GDM1 (cell line): ENCODE measurements at places on chromosomes 6 and 20.
A peak's percentile ranks its signal among the peaks of the same experiment; 100 is the strongest.

DNA sequence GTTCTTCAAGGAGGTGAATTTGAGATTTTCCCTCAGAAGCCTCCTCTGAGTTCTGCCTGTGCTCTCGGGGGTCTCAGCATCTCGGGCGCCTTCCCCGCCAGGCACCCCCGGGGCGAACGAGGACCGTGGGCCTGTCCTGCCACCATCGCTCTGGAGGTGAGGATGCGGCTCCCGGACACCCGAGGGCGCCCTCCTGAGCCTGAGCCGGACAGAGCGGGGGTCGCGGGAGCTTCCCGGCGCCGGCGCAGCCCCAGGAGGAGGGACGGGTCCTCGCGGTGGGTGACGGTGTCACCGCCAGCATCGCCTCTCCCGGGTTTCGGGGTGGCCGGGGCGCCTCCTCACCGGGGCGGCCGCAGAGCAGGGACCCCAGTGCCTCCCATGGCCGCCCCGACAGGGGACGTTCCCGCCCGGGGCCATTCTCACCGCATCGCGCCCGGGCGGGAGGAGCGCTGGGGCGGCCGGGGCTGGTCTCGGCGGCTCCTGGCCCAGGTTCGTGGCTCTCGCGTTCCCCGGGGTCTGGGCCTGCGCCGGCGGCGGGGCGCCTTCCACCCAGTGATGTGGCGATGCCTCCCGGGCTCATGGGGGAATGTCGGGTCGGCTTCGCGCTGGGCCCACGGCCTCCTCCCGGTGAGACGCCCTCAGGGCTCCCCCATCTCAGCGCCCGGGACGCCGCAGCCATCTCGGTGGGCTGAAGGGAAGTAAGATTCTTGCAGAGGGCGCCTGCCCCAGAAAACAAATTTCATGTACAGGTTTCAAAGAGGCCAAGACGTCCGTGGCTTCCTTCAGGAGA lies 210.5 kb downstream of the ERMARD start:
- DNase-seq, result no peak

GRCh38 chr20:11591965-11592364 lies 325.7 kb upstream of the BTBD3 start:
- no peak for DNase-seq

GRCh38 chr20:19212469-19212815 lies at the start of gene SLC24A3:
Gene SLC24A3, plus strand, starts transcription at chr20:19212642.
- peak; percentile 76 for DNase-seq

GRCh38 chr20:19621072-19621471 lies 137.0 kb upstream of the RIN2 start:
- peak; percentile 10 for DNase-seq

DNA sequence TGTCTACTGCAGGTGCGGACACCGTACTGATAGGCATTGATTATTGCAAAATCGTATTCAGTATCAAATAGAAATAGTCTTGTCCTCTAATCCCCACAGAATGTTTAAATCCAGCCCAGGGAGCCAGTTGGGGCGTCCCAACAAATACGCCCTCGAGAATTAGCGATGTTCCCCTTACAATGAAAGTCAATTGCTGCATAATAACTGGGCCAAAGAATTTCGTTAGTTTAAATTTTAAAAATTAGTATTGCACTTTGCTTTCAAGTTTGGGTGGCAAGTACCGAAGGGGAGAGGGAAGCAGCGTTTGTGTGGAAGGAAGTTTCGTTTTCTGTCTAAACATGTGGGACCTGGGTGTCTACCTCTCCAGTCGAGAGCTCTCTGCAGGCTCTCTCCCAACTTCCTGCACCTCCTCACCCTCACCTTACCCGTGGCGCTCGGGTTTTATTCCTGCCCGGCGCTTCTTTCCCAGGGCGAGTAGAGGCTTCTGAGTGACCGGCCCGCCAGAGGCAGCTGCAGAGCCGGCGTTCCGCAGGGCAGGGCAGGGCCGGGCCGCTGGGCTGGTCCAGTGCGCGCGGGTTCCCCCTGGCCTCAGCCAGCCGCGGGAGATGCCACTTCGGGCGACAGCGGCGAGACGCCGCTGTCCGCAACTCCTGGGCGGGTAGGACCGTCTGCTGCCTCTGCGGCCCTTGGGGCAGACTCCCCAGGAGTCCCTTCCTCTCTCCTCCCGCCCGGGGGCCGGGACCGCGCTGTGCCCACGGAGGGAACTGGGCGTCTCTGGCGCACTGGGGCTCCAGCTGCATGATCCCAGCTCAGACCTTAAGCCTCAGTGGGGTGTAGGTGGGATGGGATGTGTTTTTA lies 862 bp upstream of the TFAP2C start:
- no peak for DNase-seq
